ENCODE measurements at places on chromosomes 13 and 19.

- no peak for DNase-seq
Measured at GRCh38 chr19:5299137-5299536, 41.5 kb downstream of the PTPRS start.

DNA sequence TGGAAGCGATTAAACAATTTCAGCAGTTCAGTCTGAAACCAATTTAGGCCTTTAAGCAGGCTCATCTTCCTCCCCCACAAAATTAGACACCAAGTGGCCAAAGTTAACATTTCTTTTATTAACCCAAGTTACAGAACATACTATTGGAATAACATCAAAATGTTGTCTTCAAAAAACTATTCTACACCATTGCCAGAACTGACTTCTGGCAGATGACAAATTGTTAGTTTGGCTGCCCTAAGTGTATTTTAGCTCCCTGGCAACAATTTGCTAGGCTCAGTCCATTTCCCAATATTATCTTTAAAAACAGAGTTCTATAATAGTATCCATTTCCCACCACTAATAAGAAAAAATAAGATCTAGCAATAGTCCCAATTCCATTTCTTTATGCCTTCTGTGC, 107.8 kb downstream of the SGCG start:
- no peak for DNase-seq

GRCh38 chr13:107364658-107365057, 796.7 kb upstream of the ARGLU1 start:
- no peak for DNase-seq

DNA sequence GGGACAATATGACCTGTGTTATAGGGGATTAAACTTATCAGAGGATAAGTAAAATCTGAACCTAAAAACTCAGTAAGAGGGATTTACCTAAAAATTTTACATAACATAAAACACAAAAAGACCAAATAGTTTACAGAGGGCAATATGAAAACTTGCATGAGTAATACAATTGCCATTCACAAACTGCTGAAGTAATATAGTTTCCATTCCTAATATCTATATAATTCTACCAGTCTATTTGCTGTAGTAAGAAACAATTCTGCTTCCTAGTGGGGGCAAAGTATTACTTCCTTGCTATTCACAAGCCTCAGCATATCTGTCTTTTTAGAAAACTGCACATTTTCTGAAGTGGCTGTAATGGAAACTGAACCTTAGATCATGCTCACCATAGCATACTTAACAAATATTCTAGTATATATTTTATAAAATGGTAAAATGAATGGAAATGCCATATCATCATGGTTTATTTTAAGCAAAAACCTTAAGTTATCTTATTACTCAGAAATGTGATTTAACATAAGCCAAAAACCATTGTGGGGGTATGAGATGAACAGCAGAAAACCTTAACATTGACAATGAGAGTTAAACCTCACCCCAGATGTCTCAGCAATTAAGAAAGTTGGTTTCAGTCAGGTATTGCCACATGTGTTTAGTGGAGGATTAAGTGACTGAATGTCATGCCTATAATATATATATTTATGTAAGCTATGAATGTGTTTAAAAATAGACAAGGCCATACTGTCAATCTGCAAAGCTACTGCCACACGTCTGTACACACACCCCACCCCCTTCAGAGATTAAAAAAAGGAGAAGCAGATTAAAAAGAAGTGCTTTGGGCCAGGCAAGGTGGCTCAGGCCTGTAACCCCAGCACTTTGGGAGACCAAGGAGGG, 136.8 kb downstream of the MIPEP start:
- DNase-seq, result no peak

Data from NCI-H1105 treated with DMSO at 0.1 percent for 48 hours (cell line).